Activated naive CD8-positive, alpha-beta T cell treated with anti-CD3 and anti-CD28 coated beads, Interleukin-2, amount 10 ng/mL, durations not matched to agents 7 days and 5 days (primary cell): ENCODE measurements at places on chromosomes 2 and 18. TPM values are rescaled to one million over a fixed set of nuclear protein-coding genes. Genes with fewer than 3 reads are reported as not detected.

The SKA1 gene
- 25.6 TPM for total RNA-seq

The IGFBP5 gene
- total RNA-seq = 0.14 TPM

The SMYD1 gene
- total RNA-seq = not detected

The OSR1 gene
- not detected for total RNA-seq

The ARHGEF33 gene
- total RNA-seq = 0.17 TPM
